ENCODE measurements at places on chromosomes 3 and 15. TPM values are rescaled to one million over a fixed set of nuclear protein-coding genes. Genes with fewer than 3 reads are reported as not detected.

STRIT1 gene
- total RNA-seq, result not detected

FSIP1 gene
- total RNA-seq, result 0.32 TPM

CFAP20DC gene
- 1.7 TPM for total RNA-seq

GABRR3 gene
- 0.05 TPM for total RNA-seq

FGF12 gene
- total RNA-seq, result not detected

SOX2 gene
- total RNA-seq, result not detected

U2SURP gene
- 144 TPM for total RNA-seq

SLC51B gene
- not detected for total RNA-seq

TWF2 gene
- total RNA-seq, result 107 TPM

ECE2 gene
- not detected for total RNA-seq

POLQ gene
- total RNA-seq, result 37.1 TPM

RTP3 gene
- not detected for total RNA-seq

TPRG1 gene
- total RNA-seq, result 29.5 TPM

CPOX gene
- 69.9 TPM for total RNA-seq

GOLGA8K gene
- 1.9 TPM for total RNA-seq
